LHCN-M2 (cell line): ENCODE measurements at places on chromosomes 4 and X.
A peak's percentile ranks its signal among the peaks of the same experiment; 100 is the strongest.

GRCh38 chrX:111090458-111090857 lies 5.5 kb upstream of the PAK3 start:
- no peak for DNase-seq

- no peak for DNase-seq
Observed at GRCh38 chrX:79325263-79325958, 41.7 kb downstream of the ITM2A start.

GRCh38 chr4:161393602-161394001 lies 770.2 kb downstream of the FSTL5 start:
- no peak for DNase-seq

DNA sequence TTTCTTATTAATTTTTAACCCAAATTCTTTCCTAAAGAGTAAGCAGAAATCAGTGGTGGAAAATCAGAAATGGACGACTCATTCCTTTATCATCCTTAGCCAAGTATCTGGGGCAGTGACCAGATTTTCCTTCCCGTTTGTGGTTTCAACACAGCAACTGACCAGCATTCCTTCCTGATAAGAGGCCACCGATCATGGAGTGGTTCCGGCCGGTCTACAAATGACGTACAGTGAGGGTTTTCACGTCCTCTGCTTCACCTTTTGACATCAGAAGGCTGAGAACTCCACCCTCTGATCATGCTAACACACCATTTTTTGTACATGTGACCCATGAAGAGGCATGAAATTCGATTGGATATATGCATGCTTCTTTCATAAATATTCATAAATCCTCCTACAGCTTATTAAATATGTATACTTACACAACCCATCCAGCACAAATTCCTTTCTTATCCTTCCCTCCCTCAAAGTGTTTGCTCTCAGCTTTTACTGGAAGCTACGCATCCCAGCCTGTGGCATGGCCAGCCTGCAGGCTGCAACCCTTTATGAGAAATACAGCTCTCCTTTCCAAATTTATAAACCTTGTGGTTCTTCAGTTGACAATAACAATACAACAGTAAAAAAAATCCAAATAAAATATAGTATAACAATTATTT lies 173.0 kb upstream of the CASK start:
- DNase-seq, result peak; percentile 69

DNA sequence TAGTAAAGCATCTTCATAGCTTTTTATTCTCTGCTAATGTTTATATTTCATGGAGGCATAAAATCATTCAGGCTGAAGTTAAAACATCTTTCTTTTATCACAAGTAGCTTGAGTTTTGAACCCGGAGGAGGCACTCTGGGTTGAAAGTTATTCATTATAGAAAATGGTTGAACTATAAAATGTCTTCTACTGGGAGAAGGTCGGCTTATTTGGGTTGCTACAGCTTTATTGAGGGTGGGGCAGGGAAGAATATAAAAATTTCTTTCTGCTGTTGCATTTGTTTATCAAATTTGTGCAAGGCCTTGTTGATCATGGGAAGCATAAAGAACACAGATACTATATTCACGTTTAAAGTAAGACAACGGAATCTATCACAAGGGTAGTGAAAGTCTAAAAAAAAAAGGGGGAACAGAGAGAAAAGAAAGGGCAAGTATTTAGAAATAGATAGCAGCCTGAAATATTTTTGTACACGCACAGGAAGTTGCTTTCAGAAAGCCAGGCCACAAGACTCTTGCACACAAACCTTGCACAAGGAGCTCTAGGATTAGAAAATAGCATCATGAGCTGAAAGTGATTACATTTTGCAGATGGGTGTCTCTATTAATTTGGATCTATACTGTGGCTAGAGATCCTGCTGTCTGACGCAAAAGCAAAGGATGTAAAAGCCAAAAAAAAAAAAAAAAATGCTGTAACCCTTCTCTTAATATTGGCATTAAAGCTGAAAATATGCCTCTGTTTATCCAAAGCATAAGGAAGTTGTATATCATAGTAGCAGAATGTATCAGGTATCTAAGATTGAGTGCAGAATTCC lies 37.2 kb upstream of the FAM9C start:
- no peak for DNase-seq

GRCh38 chrX:68461093-68461492 lies 27.8 kb upstream of the OPHN1 start:
- no peak for DNase-seq

DNA sequence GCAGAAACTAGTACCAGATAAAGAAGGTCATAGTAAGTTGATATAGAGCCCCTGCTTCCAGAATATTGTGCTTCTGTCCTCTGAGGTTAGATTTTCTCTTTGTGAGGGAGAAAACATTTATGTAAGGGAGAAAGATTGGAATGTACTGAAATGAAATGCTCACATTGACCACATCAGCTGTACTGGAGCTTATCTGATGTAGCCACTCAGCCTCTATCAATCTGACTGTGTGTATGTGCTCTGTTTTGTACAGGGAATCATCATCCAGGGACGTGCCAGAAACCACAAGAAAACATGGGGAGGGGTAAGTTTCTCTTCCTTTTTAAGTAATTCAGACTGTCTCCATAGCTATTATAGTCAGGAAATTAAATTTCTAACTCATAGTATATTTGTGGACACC lies 56.8 kb downstream of the PRRG1 start:
- peak; percentile 63 for DNase-seq

DNA sequence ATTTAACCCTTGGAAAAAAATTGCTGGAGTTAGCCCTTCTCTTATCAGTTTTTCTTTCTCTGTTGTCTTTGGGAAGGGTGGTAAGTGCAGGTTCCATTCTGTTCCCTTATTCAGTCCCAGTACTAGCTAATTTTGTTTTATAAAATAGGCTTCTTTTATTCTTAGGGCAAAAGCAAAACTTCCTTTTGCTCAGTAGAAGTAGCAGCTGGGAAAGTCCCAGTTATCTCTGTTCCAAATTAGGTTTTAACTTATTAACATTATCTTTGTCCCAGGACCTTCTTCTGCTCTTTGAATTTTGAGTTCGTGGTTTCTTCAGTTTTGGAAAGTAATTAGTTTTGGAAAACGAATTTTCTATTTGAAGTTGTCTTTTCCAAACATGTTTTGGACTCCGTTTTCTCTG lies 61.1 kb downstream of the BANK1 start:
- DNase-seq, result no peak

- DNase-seq, result peak; percentile 21
Observed at GRCh38 chrX:150119323-150119722, 181.0 kb upstream of the EOLA2 start.

- DNase-seq, result no peak
Observed at GRCh38 chr4:84719115-84719514, 136.2 kb downstream of the CDS1 start.

- no peak for DNase-seq
Observed at GRCh38 chr4:39037941-39038340, 5.7 kb upstream of the TMEM156 start.

DNA sequence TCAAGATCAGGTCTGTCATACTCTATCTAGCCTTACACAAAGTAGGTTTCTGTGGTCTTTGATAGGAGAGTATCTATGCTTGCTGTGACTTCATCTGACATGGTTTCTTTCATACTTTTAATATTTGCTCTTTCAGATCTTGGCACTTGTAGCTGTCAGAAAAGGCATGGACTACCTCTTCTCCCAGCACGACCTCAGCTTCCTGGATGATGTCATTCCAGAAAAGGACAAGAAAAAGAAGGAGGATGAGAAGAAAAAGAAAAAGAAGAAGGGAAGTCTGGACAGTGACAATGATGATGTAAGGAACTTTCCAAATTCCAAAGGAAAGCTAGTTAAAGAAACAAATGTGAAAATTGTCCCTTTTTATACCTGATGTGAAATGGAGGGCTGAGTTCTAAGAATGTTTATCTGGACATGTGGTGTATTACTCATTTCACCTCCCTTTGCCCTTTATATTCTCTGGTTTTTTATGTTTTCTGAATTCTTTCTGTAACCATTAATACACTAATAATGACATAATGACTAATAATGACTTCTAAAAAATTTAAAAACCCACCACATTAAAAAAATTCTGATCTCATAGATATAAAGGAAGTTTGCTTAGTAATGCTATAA lies 221.2 kb downstream of the SLC4A4 start:
- DNase-seq, result peak; percentile 16

DNA sequence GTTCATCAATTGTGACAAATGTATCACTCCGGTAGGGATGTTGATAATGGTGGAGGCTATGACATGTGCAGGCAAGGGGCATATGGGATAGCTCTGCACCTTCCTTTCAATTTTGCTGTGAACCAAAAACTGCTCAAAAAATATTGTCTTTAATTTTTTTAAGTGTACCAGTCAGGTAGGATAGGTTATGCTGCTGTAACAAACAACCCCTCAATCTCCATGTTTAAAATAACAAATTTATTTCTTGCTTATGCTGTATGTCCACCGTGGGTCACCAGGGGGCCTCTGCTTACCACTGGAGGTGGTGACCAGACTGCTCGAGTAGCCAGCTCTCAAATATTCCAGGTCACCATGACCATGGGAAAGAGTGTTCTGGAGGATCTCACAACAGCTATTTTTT lies 23.4 kb upstream of the MSX1 start:
- DNase-seq, result no peak

DNA sequence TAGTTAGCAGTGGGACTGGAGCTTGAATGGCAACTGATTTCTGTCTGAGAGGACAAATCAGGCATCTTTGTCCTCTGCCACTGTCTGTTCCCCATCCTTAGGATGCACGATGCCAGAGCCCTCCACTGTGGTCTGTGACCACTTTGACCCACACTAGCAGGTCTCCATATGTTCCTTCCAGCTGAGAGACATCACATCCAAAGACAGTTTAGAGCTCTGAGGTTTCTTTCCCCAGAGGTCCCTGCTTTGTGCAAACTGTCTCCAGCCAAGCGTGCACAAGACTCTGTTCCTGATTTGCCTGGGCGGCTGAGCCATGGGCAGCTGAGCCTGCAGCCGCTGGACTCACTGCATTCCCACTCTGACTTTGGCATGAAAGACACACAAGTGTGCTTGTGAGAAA lies 98.0 kb downstream of the PTTG2 start:
- DNase-seq, result no peak

DNA sequence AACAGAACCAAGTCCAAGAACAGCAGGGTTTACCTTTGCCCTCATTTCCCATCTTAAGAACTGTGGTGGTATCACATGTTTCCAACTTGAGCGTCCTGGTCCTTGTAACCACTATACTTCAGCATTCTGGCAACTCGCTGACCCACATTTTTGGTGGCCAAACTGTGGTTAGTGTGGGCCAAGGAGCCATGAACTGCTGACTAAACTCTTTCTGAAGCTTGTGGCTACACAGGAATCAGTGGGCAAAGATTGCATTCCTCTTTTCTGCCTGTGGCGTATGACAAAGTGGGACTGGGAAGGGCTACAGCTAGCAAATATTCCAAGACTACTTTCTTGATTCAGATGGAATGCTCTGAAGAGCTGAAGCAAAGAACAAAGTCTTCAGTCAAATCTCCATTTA lies 106.3 kb upstream of the MID1 start:
- DNase-seq, result peak; percentile 75

DNA sequence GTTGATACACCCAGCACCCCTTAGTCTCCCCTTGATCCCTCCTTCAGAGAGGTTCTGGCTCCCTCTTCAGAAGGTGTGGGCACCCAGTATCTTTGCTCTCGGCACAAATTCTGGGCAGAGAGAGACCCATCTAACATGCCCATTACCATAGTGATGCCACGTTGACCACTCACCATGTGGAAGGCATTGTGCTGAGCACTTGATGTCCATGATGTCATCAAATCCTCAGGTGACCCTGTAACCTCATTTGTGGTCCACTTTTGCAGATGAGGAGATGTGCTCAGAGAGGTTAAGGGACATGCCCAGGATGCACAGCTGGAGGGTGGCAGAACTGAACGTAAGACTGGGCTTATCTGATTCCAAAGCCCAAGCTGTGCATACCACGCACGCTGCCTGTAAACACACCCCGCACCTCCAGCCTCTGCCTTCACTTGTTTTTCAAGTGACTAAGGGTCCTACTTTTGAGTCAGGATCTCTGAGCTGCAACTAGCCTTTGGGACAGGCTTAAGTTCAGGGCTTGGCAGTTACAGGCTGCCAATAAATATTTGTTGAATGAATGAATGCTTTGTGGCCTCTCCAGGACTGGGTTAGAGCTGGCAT lies 55.2 kb downstream of the HTRA3 start:
- DNase-seq, result no peak

DNA sequence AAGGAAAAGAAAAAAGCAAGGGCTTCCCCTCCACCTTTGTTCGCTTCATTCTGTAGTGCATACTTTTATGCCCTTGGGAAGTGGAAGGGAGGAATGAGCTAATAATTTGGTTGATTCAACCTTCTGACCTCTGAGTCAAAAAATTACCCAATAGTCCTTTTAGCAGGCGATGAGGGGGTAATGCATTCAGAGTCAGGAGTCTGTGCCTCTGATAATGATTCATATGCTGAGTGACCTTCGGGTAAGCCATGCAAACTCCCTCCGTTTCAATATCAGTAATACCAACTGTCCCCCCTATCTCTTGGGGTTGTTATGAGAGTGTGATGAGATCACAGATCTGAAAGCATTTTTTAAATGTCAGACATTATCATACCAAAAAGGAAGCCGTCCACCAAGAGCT lies 41.6 kb upstream of the ACSL4 start:
- DNase-seq, result peak; percentile 91

GRCh38 chr4:54703182-54703581 lies 45.4 kb downstream of the KIT start:
- DNase-seq, result no peak

DNA sequence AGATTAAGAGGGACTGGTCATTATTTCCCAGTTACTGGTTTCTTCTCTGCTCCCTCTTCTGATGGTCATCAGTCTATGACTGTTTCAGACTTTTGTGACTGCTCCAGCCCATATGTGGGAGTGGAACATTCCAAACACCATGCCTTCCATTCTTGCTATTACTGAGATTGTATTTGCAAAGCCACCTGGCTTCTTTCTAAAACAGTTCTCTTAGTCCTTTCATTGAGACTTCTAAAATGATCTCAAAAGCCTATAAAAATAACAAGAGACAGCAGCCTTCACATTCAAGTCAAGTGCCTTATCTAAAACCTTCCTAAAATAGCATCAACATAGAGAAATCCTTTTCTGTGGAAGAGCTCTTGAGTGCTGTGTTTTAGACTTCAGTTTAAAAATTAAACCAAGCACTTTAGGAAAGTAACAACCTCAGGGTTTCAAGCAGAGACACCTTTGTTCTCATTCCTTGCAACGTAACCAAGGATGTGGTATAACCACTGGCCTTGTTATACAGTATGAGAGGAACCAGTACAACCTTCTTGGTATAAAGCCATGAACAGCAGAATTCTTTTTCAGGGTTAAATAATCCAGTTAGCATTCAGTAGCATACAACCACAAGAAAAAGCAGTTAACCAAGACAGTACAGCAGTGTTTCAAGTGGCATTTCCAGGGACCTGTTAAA lies 97.1 kb downstream of the NFKB1 start:
- DNase-seq, result no peak

DNA sequence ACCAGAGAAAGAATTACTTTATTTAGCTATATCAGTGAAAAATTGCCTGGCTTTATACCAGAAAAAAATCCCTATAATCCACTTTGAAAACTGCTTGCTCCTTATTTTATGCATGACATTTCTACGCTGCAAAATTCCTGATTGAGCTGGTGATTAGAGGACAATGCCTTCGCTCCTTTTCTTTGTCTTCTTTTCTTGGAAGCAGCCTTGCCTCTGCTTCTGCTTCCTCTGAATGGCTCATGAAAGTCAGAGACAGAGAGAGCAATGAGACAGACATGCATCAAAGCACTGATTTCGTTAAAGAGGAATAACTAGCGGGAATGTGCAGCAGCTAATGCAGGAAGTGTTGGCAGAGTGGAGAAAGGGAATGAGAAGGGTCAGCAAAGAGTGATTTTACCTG lies 294.3 kb upstream of the IGFBP7 start:
- DNase-seq, result no peak
